ENCODE measurements at places on chromosomes 1 and 21.

DNA sequence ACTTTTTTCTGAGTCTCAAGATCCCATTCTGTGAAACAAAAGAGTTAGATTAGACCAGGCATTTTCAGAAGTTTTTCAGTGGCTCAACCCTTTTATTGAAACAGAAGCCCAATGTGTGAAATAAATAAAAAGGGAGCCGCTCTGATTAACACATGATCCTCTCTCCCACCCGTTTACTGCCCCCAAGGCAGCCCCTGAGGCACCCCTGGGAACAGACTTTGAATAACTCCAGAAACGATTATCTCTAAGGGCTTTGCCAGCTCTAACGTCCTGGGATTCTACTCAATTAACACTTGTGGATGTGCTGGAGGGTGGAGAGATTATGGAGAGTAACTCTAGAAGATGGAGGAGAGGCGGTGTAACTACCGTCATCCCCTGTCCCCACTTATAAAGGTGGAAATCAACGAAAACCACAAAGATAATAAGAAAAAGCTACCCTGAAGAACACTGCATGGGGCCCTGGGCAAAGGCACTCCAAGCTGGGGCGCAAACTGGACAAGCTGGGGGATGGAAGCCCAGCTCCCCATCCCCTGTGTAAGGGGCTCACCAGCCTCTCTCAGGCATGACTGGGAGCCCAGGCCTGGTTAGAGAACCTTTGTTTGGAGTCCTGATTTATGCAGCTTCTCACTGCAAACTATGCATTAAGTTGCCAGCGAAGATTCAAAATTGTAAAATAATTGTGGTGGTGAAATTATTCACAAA is 39.0 kb upstream of the GRIK3 start:
- no peak for DNase-seq

DNA sequence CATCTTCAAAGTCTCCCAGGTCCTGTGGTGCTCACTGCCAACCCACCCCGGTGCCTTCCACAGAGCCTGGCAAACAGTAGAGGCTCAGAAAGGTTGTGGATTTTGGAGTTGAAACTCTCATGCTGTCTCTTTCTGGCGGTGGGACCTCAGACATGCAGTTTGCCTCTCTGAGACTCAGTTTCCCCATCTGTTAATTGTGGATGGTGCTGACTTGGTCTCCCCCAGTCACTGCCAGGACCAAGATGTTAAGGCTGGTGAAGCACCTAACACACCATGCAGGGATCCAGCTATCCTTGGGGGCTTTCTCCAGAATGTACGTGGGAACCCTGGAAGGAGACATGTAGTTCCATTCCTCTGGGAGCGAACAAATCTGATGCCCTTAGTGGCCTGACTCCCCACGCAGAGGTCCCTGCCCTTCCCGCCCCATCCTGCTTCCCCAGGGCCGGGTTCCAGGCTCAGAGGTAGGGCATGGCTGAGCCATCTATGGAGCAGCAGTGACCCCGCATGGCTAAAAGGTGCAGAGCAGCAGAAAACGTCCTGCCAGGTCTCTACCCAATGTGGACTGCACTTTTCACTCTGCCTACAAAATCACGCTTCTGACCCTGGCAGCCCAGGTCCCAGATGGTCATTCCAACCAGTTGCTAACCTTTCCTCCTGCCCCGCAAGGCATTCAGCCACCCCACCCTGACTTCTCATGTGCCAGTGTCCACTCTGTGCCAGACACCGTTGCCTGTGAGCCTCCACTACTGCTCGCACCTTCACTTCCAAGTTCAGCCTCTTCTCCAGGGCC is 9.2 kb upstream of the TTC22 start:
- DNase-seq = no peak

GRCh38 chr1:104406728-104407127 is 657.0 kb downstream of the AMY1C start:
- DNase-seq = no peak

DNA sequence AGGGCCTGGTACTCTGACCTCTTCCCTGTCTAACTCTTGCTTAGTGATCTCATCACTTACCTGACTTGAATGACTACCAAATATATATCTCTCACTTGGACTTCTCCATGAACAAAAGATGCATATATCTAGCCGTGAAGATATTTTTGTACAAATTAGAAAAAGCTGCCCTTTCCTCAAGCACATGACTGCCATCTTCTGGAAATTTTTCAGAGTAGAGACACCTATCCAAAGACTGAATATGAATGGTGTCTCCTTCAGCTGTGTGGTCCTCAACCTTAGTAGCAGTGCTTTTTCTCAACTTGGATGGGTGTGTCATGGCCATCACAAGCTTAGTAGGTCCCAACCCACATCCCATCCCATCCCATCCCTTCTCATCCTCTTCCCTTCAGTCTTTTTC is 142.3 kb downstream of the DNM3 start:
- DNase-seq = no peak

DNA sequence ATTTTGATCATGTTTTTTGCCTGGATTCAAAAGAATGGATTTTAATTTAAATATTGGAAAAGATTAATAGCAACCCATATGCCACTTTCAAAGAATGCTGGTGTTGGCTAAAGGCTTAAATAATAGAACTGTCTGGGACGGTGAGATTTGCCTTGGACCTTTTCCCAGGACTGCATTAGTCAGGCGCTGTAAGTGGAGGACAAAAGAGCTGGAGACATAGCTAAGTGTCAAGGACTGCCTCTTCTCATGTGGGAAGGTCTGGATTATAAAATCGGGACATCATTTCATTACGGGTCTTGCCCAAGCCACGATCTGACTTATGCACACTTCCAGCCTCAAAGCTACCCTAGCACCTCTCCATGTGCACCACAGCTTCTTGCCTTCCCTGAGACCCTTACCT is 458.5 kb upstream of the DEPDC1 start:
- DNase-seq = no peak

DNA sequence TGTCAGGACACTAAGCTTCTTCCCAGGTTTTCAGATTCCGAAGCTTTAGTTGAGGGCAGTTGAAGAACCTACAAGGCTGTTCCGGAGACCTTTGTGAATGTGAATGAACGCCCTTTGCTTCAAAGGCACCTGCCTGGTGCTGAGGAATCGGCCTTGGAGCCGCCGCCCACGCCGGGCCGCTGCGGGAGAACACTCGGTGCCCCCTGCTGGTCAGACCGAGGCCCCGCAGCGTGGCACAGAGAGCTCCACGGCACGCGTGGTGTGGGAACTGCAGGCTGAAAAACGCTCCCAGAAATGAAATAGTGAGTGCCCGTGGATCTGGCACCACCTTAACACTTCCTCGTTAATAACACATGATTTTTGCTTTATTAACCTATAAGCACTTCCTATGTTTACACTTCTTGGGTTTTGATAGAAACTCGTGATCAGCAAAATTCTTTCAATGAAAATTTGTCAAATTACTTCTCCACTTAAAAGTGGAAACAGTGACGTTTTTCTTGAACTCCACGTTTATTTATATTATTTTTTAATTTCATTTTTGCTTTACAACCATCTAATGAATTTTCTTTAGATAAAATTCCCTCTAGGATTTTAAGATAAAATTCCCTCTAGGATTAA is 460.6 kb downstream of the DSCAM start:
- DNase-seq = no peak

DNA sequence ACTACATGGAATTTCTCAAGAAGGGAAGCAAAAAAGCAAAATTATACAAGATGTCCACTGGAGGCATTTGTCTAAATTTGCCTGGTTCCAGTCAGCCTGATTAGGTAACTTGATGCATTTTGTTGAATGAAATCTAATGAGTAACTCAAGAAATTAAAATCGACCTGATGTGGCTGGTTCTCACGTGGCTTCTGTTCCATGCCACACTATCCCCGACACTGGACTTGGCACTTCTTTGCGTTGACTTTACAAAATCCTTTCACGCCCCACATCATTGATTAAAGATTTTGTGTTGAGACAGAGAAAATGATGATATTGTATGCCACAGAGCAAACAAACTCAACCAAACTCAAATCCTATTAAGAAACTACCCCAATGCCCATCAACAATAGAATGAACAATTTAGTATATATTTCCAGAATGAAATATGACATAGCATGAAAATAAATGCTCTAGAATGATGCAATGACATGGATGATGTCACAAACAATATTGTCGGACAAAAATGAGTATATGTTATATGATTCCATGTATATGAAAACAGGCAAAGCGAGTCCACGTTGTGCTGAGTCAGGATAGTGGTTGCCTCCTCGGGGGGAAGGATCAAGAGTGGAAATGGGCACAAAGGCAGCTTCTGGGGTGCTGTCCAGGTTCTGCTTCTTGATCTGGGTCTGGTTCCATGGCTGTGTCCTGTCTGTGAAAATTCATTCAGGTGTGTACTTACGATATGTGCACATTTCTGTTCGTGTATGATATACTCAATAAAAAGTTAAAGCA is 12.9 kb upstream of the HMGCS2 start:
- DNase-seq = no peak

GRCh38 chr21:42688841-42689371 is 35.5 kb downstream of the PDE9A start:
- DNase-seq = no peak

DNA sequence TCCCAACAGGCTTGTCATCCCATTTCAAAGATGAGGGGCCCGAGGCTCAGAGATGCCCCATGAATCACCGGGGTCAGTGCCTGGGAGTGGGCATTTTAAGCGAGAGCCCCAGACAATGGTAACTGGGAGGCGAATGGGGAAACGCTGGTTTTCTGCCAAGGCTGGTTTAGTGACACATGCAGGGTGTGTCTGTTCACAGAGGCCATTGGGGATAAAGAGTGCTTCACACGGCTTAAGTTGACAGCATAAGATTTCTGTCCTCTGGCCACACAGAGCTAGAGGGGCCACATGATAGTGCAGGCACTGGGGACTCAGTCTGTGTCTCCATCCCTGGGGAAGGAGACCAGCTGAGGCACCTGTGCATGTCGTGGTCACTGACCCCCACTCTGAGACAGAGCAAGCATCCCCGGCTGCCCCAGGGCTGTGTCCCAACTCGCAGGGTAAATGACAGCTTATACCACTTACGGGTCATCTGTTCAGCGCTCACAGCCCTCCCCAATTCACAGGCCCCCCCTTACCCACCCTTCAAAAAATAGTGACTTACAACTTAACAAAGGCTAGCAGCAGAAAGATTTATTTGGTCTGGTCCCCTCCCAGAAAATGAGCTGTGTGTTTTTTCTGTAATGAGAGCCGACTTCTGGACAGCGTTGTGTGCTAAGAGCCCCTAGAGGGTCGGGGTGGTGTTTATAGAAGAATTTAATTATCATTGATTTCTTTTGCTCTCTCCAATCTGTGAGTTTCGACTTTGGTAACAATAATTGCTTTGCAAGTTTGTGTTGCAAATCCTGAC is 34.9 kb upstream of the ARHGEF16 start:
- DNase-seq = no peak

DNA sequence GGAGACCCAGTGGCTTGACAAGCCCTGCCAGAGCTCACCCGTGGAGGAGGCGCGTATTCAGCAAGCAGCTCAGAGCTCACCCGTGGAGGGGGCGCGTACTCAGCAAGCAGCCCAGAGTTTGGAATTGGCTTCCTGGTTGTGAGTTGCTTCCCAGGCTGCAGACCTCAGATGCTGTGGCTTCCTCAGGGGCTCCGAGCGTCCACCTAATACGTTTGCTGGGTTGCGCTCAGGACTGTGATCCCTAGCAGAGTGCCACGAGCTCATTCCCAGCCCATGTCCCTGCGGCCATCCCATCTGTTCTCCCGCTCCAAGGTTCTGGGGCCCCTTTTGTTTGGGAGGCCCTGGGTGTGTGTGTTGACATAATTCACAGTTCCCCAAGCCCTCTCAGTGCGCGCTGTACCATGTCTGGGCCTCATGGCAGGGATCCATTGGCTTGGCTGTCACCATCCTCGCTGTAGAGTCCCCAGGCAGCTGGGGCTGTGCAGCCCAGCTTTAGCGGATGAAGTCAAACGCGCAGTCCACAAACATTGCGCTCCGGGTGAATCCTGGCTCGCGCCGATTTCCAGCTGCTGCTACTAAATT is 3.6 kb downstream of the AJAP1 start:
- DNase-seq = no peak

- no peak for DNase-seq
These were observed 6.9 kb upstream of the IL22RA1 start for GRCh38 chr1:24149866-24150233.

DNA sequence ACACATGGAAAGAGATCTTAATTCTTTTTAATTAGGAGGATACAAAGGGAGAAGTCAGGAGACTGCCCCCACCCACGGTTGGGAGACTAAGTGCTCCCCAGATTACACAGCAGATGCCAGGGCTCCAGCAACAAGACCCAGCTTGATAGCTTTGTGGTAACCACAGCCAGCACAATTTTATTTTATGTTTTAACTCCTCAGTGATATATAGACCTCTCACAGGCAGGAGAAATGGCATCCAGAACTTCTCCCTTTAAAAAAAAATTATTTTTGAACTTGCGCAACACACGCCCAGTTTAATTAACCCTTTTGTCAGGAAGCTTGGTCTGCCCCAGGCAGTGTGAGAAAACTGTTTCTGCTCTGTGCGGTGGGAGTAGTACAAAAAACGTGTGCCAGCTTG is 62.6 kb upstream of the ACOT11 start:
- no peak for DNase-seq

DNA sequence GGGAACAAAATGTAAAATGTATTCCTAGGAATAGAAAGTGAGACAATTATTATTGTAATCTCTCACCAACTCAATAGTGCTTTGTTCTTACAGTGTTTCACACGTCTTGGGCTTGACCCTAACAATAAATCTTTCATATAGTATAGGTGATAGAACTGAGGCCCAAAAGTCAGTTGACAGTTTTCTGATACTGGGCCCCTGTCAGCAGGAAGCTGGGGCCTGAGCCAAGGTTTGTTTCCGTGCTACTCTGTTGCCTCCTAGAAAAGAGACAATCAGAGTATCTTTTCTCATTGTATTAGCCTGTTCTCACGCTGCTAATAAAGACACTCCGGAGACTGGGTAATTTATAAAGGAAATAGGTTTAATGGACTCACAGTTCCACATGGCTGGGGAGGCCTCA is 5.0 kb downstream of the RRP1B start:
- DNase-seq = no peak

DNA sequence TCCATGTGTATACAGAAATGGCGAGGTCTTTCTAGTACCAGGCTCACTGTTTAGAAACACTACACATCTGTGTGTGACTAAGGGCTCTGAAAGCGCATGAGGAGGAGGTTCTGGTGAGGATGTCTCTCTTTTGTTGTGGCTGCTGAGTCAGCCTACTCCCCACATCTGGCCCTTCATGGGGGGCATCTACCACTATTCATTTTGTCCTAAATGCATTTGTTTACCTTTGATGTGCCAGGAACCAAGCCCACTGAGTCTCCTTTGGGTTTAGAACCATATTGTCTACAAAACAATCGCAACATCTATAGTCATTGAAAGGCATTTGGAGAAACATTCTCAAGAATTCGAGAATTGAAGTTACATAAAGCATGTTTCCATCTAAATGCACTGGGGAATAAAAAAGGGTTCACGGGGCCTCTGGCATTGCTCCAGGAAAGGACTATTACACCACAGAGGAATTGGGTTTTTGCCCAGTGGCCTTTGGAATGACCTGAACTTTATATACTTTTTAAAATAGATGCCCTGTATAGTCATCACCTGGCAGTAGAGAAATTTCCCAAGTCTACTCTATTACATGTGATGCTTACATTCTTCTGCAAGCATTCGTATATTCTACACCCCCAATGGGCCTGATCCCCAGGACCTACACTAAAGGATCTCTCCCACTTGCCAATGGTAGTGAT is 35.1 kb upstream of the ADORA3 start:
- no peak for DNase-seq

GRCh38 chr1:210234329-210234757 is 1.7 kb downstream of the SERTAD4 start:
- no peak for DNase-seq

GRCh38 chr1:196381544-196381943 is 226.7 kb downstream of the KCNT2 start:
- no peak for DNase-seq
